ENCODE measurements at places on chromosomes 3 and 15.

DNA sequence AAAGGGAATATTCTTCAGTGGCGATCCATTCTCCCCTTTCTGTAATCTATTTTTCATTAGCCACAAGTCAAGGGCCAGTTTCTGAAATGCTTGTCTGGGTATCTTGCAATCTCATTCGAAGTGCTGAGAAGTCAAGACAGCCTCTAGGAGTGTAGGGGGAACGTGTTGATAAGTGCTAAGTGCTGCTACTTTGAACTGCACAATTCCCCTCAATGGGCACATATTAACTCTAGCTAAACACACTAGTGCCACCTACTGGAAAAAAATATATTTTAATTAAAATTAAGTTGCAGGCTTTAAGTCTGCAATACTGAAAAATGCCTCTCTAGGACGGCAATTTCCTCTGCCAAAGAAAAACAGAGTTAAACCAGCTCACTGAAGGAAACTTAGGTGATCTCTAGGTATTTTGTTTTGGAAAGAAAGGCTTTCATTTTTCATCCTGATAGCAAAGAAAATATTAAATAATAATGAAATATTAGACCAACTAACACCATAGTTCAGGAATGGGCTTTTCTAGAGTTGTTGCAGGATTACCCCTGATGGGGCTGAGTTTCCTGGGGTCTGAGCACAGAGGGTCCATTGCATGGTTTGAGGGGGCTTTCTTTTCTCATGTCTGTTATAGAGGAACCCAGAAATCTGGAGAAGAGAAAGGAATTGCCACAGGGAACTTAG lies 181.9 kb upstream of the KBTBD8 start:
- peak; percentile 15 for DNase-seq

- no peak for DNase-seq
Observed at GRCh38 chr3:121750087-121750415, 510 bp upstream of the GOLGB1 start.

GRCh38 chr15:92074646-92075045 lies 221.1 kb downstream of the SLCO3A1 start:
- DNase-seq = peak; percentile 33

DNA sequence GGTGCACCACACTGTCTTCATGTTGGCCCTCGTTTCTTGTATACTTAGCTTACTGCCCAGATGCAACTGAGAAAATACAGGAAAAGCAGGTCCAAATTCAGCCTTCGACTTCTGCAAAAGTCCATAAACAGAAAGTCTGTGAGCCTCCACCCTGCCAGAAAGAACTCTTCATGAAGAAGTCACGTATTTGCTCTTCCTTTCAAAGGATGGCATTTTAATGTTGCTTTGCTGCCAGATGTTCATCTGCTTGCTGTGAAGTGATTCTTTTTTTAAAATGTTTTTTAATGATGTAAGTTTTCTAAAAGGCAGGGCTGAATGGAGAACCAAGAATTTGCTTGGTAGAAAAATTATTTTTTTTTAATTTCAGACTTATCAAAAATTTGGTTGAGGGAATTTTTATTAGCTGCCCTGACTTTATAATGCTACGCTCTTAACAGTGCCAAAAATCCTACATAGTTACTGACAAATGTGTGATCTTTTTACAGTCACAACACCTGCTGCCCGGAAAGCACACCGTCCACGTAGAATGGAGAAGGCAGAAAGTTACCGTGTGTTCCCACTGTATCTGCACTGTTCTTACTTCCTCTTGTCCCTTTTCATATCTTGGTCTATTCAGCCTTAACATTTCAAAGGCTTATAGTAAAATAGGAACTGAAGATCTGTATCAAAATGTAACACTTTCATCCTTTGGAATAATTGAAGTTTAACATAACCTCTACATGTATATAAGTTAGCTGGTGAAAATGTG lies 136.3 kb downstream of the LRRC28 start:
- no peak for DNase-seq

DNA sequence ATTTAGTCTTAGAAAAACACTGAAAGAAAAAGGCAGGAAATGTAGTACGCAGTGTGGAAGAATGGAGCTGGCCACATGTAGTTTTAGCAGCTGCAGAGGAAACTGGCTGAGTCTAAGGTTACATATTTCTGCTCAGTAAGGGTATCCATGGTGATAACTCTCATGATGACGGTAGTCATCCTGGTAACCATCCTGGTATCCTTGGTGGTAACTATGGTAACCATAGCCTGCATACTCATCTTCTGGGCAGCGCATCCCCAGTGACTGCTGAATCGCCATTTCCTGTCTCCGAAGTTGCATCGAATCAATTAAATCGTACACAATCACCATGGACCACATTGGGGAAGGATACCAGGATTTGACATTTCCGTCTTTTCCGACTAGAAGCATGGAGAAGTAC lies 35.7 kb downstream of the CCDC80 start:
- no peak for DNase-seq

DNA sequence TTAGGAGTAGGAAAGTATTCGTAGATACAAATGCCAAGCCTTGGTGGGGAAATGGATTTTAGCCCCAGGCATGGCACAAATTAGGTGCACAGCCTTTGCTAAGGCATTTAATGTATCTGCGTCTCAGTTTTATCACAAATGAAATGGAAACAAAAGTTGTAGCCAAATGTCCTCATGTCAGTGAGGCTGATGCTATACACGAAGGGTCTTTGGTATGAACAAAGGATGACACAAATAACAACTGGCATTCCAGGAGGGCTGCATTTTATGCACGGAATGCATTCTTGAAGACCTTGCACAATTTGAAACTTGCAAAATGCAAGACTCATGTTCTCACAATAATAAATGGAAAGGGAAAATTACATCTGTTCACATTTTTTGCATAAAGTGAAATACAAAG lies 181.9 kb downstream of the SV2B start:
- no peak for DNase-seq

- no peak for DNase-seq
Observed at GRCh38 chr15:63945007-63945788, 101.1 kb downstream of the DAPK2 start.

DNA sequence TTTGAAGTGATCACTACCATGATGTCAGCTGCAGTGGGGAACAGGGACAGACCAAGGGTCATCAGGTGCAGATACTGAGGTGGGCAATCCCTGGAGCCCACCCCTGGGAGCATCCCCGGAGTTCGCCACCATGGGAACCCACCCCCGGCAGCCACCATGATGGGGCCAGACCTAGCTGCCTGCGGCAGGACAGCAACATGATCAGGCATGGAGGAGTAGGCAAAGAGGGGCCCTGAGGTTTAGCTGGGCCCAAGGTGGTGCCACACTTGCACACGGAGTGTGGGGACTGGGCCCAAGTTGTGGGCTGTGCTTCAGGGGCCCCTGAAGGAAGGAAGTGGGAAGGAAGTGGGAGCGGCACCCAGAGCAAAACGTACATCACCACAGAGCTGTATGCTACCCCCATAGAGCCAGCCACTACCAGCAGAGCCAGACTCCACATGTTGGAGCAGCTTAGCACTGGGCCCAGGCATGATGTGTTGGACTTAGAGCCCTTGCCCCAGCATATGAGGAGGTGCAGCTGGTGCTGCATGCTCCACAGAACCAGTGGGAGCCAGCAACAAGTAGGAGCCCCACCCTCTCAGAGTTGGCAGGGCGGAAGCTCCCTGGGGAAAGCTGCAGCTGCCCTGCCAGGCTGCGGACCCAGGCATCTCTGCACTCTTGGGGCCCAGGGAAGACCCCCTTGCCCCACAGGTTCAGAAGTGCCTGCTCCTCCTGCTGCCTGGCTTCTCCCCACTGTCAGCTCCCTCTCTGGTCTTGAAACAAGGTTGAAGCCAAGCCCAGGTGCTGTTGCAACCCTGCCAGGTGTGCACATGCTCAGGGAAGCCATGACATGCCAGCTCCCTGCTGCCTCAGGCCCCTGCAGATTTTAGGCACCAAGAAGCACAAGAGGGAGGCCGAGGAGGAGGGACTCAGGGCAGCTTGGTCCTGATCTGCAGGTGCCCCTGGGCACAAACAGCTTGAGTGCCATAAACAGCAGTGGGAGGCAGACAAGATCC lies 515.3 kb downstream of the ZBBX start:
- no peak for DNase-seq

GRCh38 chr15:60899967-60900356 lies 329.1 kb downstream of the RORA start:
- no peak for DNase-seq

- DNase-seq = no peak
Observed at GRCh38 chr3:32592696-32593353, 22.2 kb upstream of the DYNC1LI1 start.

GRCh38 chr3:140117096-140117526 lies 182.1 kb downstream of the CLSTN2 start:
- DNase-seq = peak; percentile 22

DNA sequence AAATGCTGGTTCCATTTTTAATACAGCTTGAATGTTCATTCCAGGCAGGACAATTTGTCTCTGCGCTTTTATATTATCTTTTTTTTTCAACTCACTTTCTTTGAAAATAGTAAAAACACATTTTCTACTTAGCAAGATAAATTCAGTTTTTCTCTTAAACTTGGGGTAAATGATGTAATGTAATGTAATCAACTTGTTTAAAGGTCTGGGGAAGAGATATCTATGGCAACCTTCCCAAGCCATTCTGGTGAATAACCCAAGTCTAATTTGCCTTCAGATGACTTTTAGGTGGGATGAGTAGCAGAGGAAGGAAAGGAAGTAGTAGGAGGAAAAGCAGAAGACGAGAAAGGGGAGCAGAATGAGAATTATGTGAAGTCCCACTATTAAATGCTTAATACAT lies 335.1 kb downstream of the SV2B start:
- no peak for DNase-seq

- DNase-seq = no peak
Observed at GRCh38 chr3:153495422-153495821, 333.4 kb downstream of the RAP2B start.

- no peak for DNase-seq
Observed at GRCh38 chr3:99111235-99111634, 209.7 kb upstream of the DCBLD2 start.

DNA sequence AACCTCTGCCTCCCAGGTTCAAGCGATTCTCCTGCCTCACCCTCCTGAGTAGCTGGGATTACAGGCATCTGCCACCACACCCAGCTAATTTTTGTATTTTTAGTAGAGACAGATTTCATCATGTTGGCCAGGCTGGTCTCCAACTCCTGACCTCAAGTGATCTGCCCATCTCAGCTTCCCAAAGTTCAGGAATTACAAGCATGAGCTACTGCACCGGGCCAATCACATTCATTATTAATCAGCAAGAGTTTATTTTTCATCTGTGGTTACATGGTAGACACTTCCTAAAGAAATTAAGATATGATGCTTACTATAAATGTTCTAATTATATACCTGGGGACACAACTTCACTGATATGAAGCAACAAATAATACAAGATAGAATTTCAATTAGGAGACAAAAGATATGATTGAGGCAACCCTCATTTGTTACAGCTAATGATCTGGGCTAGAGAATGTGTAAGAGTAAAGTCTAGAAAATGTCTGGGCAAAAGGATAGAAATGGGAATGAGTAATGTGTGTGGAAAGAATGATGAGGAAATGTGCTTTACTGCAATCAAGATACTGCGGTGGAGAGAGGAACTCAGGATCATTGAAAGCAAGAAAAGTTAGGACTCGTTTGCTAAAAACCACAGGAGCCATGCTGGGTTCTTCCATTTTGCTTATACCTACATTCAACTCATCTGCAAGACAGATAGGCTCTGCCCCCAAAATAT lies 366.8 kb downstream of the ZIC1 start:
- no peak for DNase-seq

DNA sequence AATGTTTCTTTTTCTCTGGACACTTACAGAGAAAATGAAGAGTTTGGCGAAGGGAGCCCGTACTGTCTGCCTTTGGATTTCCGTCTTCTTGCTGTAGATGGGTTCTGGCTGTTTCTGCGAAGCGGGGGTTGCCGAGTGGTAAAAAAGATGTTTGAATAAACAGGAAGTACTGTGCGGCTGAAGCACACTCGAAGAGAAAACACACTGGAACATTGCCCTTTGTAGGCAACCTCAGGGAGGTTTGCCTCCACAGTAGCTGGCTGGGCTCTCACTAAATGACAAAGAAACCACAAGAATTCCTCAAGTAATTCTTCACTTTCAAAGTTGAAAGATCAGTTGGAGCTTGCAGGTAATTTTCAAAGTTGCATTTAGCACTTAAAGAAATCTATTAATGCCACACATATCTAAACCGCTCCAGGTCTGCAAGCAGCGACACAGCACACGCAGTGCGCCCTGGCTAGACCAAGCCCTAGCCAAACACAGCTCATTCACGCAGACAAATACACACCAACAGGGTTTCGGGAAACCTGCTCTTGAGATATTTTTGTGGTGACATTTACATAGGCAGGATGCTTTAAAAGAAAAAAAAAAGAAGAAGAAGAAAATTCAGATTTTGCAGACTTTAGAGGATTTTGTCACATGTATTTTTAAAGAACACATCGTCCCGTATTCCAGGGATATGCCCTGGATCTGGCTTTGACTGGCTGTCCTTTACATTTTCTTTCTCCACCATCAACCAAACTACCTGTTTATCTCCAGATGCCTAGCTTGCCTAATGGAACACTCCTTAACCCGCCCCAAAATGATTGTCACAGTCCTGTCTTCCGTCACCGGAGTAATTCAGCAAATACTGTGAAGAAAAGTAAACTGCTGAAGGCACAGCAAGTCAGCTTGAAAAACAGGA lies 452.8 kb downstream of the FOXP1 start:
- DNase-seq = peak; percentile 56

DNA sequence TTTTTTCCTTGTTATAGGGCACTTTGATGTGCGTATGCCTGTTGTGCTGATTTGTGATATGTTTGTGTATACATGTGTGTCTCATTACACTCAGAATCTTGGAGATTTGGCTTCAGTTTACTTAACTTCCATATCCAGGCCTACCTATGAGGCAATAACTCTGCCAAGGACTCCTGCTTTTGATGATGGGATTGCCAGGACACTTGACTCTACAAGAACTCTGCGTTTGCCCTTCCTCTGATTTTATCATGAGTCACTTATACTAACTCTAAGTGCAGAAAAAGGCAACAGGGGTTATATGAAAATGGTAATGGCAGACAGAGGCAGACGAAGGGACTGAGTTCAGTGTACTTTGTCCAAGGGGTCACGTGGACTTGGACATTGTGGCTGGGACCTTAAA lies 33.6 kb downstream of the MCTP2 start:
- DNase-seq = no peak

GRCh38 chr3:42581400-42581708 lies 413 bp downstream of the SEC22C start:
- no peak for DNase-seq

DNA sequence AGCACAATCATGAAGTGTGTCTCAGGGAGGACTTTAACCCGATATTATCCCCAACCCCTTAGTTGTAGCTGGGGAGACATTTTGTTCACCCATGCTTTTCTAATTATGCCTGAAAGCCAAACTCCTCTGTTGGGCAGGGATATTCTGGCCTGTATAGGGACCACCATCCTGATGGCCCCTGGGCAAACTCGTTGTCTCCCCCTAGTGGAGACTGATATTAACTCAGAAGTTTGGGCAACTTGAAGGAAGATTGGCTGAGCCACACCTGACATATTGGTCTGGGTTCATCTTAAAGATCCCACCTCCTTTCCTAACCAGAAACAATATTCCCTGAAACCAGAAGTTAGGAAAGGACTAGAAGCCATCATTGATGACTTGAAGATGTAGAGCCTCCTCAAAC lies 42.3 kb downstream of the TM4SF18 start:
- DNase-seq = no peak
